ENCODE measurements at places on chromosomes 5 and 9.

DNA sequence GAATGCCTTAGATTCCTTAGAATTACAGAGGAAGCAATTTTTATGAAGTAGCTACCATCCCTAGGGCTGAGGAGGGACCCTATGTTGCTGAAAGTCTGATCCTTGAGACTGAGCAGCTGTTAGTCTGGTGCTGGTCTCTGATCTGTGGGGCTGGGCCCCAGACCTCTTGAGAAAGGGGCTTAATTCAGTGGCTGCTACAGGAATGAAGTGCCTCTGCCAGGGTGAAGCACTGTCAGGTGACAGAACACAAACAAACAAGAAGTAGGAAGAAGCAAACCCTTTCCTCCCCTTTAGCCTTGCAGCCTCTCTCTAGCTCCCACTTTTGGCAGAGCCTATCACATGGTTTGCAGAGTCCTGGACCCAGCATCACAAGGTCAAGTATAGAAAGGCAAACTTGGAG lies 64.0 kb upstream of the STC2 start:
- no peak for DNase-seq

GRCh38 chr5:82749461-82749820 lies 327.8 kb downstream of the TMEM167A start:
- DNase-seq: no peak

- DNase-seq: no peak
These were observed 222.9 kb upstream of the ANKRD55 start for GRCh38 chr5:56456002-56456401.

DNA sequence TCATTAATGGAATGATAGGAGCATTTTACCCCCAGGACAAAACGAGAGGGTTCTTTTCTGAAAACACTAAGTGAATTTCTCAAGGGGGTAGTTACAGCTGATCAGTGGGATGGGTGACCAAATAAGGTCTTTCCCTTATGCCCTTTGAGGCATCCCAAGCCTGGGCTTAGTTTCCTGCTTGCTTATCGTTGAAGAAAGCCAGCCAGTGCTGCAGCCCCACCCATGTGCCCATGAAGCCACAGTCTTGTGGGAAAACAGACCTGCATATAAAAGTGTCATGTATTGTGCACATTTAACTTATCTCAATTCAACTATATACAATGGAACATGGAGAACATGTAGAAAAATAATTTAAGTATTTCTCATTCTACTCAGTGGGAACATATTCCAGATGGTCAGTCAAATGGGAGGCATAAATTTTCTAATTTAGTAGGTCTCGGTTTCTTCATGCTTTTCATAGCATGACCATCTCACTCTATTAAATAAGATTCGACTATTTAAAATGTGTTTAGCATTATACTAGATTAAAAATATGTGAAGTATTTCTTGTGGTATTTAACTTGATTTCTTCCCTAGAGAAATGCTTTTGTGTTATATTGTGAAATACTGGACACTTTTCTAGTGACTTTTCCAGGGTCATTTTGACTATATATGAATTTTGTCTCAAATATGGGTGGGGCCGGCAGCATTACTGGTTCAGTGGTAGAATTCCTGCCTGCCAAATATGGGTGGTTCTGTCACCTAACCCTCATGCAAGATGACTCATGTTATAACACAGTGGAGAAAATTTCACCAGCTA lies 189.7 kb upstream of the SGCD start:
- no peak for DNase-seq

- DNase-seq: no peak
These were observed 21.9 kb downstream of the ARRDC3 start for GRCh38 chr5:91361055-91361701.

- no peak for DNase-seq
These were observed 176.9 kb downstream of the RAB3C start for GRCh38 chr5:58759745-58760144.

DNA sequence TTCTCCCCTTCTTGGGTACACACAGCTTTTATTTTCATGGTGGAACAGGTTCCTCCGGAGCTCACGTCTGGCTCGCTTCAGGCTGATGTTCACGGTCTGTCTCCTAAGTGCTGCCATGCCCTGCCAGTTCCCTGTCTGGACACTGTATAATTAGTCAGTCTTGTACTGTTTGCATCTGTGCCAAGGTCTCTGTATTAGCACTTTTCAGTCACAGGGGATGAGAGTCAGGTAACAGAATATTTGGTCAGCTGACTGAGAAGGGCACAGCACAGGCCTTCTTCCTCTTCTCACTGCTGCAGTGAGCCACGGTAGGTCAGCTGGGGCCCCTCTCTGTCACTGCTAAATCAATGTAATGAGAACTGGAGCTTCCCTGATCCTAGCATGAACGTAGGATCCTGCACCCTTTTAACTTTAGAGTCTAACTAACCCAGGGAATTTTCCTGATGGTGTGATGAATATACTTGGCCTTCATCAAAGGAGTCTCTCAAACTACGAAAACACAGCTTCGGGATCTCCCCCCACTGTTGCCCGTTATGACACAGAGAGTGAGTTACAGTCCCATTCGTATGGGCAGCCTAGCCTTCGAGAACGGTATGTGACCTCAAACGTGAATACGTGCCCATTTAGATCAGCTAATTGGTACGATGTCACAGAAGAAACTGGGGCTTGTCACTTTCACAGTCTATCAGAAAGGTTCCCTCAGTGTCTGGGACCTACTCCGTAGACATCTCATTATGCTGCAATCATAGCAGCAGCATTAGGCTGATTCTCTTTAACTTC lies 354.1 kb upstream of the RFX3 start:
- DNase-seq: peak; percentile 84

- no peak for DNase-seq
These were observed 424.0 kb upstream of the ZNF462 start for GRCh38 chr9:106438928-106439327.

GRCh38 chr5:175691761-175692160 lies 33.9 kb downstream of the HRH2 start:
- no peak for DNase-seq

DNA sequence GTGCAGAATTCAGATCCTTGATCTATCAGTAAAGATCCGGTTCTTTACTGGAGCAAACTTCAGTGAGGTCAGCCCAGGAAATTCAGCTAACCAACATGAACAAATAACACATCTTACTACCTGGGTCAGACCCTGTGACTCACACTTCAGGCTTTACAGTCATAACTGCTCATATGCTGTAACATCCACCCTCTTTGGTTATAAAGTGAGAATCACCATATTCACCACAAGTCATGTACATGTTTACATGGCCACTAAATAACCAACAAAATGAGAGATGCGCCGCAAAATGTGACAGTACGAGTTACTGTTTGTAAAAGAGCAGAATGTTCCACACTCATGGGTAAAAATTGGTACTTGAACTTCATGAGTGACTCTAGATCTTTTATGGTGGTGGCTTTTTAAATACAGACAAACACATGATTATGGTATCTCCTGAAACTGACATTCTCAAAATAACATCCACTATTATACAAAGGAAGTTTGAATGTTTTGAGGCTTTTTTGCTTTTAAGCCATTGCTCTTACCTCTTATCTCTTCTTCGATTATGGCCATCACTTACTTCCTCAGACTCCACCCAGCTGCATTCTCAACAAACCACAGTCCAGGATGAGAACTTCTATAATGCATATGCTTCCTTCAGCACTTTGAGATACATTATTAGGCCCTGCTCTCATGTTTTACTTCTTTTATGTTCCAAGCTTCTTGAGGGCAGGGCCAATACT lies 516.6 kb downstream of the RAB3C start:
- no peak for DNase-seq

GRCh38 chr5:180170106-180170809 lies 38.8 kb downstream of the RASGEF1C start:
- no peak for DNase-seq

GRCh38 chr9:526904-527591 lies 312.4 kb downstream of the DOCK8 start:
- no peak for DNase-seq

DNA sequence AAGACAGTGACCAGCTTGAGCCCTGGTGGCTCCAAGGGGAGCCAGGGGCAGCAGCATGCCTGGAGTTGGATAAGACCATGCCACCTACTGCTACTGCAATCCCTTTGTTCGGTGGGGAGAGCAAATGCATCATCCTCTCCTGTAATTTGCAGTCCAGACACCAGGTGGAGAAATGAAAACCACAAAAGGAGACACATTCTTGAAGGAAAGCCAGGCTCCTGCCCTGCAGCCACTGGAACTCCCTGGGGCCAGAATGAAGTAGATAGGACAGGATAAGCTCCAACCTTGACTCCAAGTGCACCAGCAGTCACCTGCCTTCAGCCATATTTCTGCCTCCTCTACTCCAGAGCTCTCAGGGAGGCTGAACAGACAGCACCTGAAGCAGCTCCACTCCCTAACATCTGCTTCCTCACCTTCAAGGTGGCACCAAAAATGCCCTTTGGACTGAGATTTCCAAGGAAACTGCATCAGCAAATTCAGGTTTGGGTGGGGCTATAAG lies 65.1 kb upstream of the IQGAP2 start:
- DNase-seq: no peak

DNA sequence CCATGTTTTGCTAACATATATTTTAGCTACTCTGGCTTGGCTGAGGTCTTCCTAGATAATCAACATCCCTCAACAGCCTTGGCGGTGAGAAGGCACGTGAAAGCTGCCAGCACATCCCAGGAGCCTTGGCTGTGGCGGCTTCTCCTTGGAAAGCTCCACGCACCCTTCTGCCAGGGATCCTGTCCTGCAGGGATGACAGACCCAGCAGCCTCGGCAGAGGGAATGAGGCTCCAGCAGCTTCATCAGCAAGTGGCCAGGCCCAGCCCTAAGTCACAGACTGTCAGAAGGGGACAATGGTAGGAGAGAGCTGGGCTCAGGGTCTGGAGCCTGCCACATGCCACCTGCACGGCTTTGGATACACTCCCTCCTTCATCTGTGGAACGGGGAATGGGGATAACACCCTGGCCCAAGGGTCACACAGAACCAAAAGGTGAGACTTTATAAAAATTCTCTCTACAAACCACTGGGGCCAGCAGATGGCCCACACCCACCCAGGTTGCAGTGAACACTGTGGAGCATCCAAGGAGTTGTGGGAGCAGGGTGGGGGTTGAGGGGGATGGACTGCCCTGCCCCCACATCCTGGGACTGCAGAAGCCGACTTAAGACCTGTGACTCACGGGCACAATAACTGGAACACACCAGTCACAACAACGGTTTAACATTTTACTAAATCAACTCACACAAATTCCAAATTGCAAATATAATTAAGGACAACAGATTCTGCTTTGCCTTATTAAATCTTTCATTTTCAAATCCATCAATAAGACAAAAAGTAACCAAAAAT lies 65.1 kb downstream of the MACROH2A1 start:
- DNase-seq: no peak

DNA sequence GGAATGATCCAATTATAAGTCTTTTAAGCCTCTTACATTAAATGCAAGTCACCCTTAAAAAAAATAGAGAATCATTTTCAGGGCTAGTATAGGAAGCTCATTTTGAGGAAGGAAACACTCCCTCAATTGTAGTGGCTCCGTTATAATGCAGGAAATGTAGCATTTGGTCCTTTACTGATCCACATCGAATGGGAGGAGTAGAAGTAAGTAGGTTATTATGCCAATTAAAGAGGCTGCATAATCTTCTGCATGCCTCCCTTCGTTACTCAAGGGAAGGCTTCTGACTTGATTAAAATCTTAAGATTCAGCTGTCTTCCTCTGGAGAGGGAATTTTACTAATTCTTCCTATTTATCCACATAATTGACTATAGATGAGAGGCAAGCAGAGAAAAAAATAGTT lies 579.2 kb upstream of the COX7C start:
- DNase-seq: no peak

DNA sequence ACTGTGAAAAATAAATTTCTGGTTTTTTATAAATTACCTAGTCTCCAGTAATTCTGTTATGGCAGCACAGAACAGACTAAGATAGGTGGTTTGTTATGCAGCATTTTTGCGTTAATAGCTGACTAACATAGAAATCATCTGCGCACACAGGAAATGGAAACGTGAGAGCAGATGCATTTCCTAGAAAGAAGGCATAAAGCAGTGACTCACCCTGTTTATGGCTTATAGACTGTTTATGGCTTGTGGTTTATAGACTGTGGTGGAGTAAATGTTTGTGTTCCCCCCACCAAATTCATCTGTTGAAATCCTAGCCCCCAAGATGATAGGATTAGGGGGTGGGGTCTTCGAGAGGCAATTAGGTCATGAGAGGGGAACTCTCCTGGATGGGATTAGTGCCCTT lies 18.3 kb upstream of the OSMR start:
- DNase-seq: no peak

Data from NCI-H2029 treated with DMSO at 0.1 percent for 48 hours (cell line).